COLO829 (cell line): ENCODE measurements at places on chromosomes 7 and 10.

GRCh38 chr10:32618482-32618881 lies 172.5 kb downstream of the CCDC7 start:
- DNase-seq: no peak

- peak; percentile 29 for DNase-seq
Observed at GRCh38 chr7:87574630-87575029, 26.1 kb downstream of the ABCB1 start.

DNA sequence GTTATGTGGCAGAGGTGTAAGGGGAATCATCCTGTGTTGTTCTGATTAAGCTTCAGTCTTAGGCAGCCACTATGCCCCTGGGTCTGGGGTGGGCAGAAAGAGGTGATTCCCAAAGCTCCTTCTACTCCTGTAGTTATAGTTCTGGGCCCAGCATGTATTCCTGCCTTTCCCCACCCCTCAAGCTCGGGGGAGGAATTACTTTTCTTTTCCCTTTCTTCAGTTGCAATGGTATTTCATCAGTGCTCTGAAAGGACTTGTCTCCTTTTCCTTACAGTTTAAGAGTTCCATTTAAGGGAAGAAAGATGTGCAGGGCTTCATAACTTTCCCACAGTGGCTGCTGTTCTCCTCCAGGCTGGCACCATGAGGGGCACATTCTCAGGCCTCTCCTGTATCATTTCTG lies 94.2 kb downstream of the MTPAP start:
- DNase-seq: no peak

DNA sequence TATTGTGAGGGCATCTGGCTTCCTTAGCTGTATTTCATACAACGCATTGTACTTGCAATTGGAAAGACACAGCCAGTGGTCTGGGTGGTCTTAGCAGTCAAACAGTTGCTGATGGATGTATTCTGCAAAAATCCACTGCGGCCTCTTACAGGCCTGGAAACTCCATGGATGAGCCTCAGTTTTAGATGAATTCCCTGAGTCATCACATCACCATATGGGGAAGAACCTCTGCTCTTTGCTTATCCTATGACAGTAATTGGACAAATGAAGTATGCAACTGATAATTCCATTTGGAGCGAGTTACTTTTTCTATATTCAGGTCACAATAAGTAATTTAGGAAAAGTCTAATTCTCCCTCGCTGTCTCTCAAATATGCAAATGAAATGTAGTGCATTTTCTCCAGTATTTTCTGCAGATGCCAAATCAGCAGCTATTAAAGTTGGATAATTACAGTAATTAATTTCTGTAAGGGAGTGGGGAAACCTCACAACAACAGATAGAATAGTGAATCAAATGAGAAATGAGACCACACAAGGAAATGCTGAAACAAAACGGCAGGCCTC lies 78.8 kb downstream of the WDFY4 start:
- no peak for DNase-seq

DNA sequence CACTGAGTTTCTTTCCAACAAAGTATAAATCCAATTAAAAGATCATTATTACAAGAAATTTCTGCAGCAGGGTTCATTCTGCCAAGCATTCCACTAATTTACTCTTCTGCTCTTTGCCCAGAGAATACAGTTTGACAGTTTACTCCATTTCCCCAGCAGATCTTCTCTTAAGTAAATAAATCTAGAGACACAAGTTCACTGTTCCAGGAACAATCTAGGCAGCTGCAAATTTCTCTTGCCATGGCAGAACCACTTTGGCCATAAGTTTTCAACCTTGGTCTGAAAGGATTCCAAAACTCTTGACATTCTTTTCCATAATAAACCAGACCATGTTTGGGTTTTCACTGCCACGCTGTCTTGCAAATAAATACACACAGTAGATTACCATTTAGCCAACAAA lies 11.5 kb downstream of the RGS10 start:
- no peak for DNase-seq

- DNase-seq: no peak
Observed at GRCh38 chr7:28038175-28038797, 142.3 kb downstream of the JAZF1 start.

- DNase-seq: no peak
Observed at GRCh38 chr10:43134126-43134905, 3.9 kb upstream of the CSGALNACT2 start.

DNA sequence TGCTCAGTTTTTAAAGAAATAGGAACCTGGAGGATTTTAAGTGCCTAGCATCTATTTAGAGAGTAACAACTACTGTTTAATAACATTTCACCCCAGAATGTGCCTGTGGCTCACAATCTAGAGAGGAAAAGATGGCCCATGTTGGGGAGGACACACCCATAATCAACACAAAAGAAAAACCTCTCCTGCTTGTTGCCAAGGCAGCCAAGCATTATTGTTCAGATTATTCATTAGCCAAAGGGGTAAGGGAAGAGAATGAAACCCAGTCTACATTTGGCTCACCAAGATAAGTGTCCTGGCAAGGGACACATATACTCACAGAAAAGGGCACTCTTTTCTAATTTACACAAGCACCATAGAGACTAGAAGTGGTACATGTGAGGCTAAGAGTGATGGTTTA lies 17.7 kb upstream of the IFIT1B start:
- no peak for DNase-seq

- no peak for DNase-seq
Observed at GRCh38 chr7:41185851-41186250, 517.0 kb downstream of the INHBA start.
